Astrocyte of the cerebellum (primary cell): ENCODE measurements at places on chromosomes 7 and 10.

DNA sequence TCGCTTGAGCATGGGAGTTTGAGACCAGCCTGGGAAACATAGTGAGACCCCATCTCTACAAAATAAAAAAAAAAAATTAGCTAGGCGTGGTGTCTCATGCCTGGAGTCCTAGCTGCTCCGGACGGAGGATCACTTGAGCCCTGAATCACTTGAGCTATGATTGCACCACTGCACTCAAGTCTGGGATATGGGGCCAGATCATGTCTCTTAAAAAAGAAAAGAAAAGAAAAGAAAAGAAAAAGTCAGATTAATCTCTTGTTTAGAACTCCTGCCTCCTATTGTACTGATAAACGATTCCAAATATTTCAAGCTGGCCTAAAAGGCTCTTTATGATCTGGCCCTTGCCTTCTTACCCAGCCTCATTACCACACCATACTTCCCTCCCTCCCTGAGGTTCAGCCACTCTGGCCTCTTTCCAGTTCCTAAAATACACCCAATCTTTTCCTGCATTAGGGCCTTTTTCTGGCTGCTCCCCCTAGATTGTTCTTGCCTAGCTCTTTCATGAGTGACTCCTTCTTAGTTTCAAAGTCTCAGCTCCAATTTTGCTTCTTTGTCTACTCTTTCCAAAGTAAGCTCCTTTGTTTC, 41.7 kb downstream of the VCL start:
- DNase-seq, result no peak

DNA sequence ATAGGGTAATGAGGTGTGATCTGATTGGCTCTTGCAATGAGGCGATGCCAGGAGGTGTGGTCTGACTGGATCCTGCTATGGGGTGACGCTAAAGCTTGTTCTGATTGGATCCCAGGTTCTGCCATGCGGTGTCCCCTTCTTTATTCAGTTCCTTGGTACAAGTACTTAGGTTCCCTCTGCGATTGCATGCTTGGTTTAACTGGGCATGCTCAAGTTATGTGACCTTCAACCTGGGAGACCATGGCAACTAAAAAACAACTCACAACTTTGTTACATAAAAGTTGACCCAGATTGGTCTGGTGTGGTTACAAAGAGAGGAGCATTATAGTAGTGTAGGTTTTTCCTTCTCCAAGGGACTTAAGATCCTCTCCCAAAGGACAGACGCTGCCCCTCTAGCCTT, 49.5 kb upstream of the DNAJC1 start:
- DNase-seq, result no peak

- DNase-seq, result no peak
These were observed 147.4 kb downstream of the EBF3 start for GRCh38 chr10:129816656-129817045.

GRCh38 chr7:95509199-95509598, 23.5 kb downstream of the ASB4 start:
- DNase-seq, result peak; percentile 59

GRCh38 chr7:55538538-55538937, 33.8 kb downstream of the VOPP1 start:
- peak; percentile 89 for DNase-seq

DNA sequence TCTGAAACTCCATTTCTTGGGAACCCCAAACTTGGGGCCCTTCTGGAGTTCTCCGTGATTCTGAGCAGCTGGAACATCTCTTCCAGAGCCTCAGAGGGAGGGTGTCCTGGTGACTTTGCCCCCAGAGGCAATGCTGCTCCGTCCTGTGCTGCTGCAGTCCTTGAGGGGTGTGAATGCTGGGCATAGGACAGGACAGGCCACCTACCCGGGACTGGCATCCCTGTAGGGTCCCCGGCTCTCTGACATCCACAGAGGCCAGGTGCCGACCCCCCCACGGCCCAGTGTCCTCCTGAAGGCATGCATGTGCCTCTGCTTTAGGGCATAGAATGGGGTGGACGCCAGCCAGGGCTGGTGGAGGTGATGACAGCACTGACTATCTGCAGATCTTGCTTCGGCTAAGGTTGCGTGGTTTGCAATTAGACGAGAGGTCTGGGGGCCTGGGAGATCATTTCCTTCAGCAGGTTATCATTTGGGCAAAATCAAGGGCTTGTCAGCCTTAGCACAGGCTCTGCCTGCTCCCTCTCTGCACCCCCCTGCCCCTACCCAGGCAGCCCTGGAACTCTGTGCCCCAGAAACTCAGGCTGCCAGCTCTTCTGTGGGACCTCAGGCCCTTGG, 136.9 kb upstream of the GPR26 start:
- DNase-seq, result no peak
